ENCODE measurements at places on chromosomes 13 and 19.

GRCh38 chr19:50546527-50547221 lies 21.6 kb downstream of the LRRC4B start:
- DNase-seq, result no peak

DNA sequence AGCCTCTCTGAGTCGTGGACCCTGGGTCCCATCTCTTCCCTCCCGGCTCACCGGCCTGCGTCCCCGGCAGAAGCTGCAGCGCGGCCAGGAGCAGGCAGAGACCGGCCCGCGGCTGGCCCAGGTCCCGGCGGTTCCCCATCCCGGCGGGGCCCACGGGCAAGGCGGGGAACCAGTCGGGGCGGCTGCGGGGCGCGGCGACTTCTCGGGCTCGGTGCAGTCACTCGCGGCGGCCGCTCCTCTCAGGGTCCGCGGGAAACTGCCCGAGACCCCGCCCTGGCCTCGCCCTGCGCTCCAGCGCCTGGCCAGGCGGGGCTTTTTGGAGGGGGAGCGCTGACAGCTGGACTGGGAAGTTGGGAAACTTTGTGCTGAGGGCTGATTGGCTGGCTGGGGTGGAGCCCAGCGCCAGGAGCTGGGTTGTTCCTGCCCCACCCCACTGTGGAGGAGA lies at the start of gene COL5A3:
TSS of gene COL5A3 (minus strand) at position 258 of the 445 bp plus-strand sequence. CDS start at position 139, 119 bp downstream.
- DNase-seq, result no peak

DNA sequence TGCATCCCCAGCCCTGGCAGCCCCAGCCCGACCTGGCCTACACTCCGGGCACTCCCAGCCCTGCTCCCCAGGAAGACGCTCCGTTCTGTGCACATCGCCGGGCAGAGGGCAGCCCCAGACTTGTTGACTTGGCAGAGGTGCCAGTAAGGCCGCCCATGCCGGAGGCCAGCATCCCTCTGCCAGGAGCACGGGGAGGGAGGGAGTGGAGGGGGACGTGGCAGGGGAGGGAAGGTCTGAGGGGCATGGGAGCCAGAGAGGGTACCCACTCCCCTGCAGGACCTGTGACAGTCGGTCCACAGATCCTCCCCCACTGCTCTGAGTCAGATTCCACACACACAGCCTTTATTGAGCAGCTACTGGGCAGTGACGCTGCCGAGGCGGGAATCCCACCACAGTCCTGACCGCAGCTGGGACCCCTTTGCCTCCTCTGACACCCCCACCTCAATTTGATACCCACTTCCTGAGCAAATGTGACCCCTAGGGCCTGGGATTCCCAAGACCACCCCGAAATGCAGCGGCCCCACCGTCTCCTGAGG lies 1.9 kb upstream of the NKPD1 start:
- DNase-seq, result no peak

DNA sequence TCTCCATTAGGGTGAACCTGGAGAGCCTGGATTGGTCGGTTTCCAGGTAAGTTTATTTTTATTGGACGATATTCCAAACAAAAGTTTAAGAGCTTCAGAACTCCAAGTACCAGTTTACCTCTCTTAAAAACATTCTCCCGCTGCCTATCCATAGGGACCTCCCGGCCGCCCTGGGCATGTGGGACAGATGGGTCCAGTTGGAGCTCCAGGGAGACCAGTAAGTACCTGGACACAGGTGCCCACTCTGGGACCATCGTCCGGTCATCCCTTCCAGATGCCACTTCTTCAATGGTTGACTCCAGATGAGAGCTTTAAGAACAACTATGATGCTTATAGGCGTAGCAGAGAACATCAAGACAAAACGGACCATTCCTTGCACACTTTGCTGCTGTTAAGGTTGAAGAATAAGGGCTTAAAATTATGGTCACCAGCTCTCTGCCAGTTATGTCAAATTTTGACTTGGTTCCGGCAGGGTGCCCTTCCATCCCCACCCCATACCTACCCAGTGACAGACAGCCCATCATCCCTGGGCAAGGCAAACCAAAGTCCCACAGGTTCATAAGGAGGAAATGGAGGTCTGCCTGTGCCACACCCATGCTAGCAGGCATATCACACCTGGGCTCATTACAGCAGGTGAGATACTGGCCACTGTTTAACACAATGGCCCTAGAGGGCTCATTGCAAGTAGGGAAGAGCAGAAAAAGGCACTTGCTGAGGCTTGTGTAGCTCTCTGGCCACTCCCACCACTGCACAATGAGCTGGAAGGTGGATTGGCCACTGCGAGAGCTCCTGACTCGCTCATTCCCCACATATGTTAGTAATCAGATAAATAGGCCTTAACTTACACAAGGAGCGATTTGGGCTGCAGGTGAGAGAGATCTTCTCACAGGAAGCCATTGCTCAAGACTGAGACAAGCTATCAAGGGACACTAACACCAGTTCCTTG lies 123.6 kb downstream of the COL4A2 start:
- no peak for DNase-seq

DNA sequence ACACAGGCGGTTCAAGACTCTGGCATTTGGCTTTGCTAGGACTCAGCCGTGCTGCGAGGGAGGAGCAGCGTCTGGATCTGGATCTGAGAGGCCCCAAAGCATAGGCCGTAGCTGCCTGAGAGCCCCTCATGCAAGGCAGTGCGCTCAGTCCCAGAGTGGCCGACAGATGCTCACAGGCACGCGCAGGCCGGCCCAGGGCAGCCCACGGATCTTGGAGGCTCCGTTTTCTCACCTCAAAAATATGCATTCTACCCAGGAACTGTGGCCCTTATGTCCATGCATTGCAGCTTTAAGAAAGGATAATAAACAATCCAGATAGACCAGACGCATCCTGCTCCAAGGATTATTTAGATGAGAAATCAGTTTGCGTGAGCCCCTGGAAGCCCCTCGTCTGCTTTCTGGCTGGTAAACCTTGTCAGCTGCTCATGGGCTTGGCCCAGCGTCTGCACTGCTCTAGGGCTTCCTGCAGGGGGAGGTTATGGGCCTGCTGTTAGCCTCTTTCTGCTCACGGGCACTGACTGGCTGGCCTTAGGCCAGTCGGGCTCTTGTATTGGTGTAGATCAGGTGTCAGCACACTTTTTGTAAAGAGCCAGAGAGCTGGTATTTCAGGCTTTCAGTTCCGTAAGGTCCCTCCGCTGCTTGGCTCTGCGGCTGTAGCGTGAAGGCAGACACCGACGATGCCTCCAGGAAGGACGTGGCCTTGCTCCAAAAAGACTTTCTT lies 24.2 kb downstream of the TEX29 start:
- peak; percentile 51 for DNase-seq

GRCh38 chr13:100464006-100464405 lies 124.6 kb downstream of the GGACT start:
- no peak for DNase-seq

Data from H54 (cell line).